ENCODE measurements at places on chromosomes 1 and 21.

- no peak for DNase-seq
Measured at GRCh38 chr1:155471891-155472290, 90.7 kb downstream of the ASH1L start.

DNA sequence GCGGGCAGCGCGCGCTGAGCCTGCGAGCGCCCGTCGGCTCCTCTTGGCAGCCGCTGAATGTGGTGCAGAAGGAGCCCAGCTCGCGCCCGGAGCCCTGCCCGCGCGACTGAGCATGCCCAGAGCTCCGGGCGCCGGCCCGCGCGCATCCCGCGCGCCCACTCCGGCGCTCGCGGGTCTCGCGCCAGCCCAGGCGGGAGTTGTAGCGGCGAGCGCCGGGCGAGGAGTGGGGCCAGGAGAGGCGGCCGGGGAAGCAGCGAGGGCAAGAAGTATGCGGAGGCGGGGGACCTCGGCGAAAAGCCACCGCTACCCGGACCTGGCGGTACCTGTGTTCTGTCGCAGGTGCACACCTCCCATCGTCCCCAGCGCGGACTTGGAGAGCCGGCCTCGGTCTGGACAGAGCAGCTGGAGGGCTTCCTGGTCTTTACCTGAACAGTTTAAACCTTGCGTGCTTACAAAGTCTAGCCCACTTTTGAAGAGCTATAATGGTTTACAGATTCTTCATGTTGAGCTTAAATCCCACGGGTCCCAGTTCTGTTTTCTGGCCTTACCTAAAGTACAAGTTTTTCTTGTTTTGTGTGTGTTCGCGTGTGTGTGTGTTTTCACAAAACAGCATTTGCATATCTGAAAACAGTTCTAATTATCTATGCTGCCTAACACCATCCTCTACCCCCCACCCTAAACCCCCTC is at the start of gene DDAH1:
DDAH1 (minus strand) TSS at position 61 of the 687 bp plus-strand sequence. CDS start 114 bp downstream, outside the sequence.
- DNase-seq, result no peak

GRCh38 chr1:40450495-40451237 is 390 bp downstream of the ZFP69B start:
- DNase-seq, result no peak

GRCh38 chr1:201456499-201457309 is 12.3 kb downstream of the PHLDA3 start:
- no peak for DNase-seq

GRCh38 chr1:155024315-155024714 is 9.3 kb downstream of the DCST2 start:
- DNase-seq, result no peak

- DNase-seq, result no peak
Measured at GRCh38 chr1:40606978-40607377, 58.5 kb downstream of the RIMS3 start.

GRCh38 chr1:214384373-214385079 is 103.6 kb downstream of the SMYD2 start:
- DNase-seq, result no peak

GRCh38 chr1:177983077-177983476 is 13.2 kb upstream of the SEC16B start:
- DNase-seq, result no peak

DNA sequence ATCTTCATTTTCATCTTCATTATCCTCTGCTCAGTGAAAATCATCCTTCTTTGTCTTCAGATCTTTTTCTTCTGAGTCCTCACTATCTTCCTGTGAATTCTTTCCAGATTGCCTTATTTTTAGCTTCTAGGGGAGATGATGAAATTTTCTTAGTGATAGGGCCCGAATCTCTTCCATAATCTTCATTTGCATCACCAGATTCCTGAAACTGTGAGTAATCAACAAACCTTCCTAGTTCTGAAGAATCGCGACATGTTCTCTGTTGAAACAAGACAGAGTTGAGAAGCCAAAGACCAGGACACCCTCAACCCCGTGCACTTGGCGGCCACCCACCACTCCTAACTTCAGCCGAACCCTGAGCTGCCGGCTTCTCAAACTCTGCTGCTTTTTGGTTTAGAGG is 92.8 kb upstream of the CDC42BPA start:
- DNase-seq, result no peak

All from C1 segment of cervical spinal cord (tissue), 14 donors.